ENCODE measurements at places on chromosomes 11 and 22.

DNA sequence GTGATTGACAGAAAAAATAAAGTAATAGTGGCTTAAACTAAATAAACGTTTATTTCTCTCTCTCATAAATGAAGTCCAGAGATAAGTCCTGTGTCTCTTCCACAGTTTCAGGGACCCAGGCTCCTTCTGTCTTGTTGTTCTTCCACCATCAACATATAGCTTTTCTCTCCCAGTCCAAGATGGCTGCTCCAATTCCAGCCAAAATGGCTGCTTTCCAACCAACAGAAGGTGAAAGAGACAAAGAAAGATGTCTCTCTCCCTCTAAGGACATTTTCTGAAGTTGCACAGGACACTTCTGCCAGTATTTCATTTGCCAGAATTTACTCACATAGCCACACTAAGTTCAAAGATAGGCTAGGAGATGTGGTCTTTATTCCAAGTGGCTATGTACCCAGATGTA lies 9.4 kb upstream of the PLEKHB1 start:
- DNase-seq = no peak

- DNase-seq = no peak
Measured at GRCh38 chr22:37176464-37177061, 11.5 kb downstream of the C1QTNF6 start.

DNA sequence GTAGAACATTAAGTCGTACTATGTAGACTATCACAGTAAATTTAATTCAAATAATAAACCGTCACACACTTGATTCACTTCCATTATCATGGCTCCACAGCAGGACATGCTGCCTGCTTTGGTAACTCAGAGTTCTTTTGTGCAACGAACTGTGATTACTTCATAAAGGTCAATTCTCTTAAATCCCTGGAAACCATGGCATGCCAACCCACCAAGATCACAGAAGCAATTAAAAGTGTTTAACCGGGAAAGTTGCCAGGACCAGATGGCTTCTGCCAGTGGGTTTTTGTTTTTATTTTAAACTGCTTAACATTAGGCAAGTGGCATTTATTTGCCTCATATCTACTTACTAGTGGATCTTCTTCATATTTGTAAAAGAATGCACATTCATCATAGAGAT lies 1162.1 kb downstream of the DLG2 start:
- no peak for DNase-seq

DNA sequence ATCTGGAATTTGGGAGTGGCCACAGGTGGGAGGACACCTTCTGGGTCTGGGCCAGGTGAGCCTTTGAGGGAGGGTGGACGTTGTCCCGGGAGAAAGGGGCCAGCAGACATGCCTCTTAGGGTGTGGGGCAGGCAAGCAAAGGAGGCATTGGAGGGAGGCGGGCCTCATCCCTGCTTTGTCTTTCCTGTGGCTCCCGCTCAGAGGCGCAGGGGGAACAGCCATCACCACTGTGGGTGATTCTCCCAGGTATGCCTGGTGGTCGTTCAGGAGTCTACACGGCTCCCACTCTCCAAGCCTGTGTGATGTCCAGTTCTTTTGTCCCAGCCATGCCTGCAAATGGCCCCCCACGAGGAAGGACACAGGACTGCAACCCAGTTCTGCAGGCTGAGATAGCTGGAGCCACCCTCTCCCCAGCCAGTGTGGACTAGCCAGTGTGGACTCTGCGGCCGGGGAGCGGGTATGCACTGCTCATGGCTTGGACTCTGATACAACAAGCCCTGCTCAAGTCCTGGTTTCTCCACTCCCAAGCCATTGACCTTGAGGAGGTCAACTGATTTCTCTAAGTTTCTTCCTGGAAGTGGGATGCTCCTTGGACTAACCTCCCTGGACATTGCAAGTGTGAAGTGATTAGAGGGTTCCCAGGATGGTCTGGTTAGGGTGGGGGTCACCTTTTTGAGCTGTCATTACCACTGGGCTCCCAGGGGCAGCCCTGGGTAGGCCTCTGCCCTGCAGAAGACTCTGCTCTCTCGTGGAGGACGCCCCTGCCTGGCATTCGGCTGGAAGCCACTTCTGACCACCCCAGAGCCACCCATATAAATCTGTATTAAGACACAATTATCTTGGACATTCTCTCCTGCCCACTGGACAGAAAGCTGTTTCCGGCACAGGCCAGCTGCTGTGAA lies 1151.2 kb downstream of the BRD1 start:
- DNase-seq = no peak

DNA sequence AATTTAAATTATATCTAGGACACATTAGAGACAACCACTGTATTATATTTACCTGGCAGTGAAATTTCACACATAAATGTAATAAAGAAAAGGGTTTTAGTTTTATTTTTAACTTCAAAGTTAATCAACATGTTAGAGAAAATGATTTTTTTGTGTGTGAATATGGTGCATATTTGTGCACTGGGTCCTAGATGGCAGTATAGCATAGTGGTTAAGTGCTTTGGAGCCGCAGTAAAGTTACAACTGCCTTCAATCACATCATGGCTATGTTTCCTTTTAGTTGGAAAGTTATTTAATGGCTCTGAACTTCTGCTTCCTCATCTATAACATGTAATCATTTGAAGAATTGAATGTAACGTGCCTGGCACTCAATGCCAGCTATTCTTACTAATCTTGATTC lies 108.9 kb upstream of the DDI1 start:
- no peak for DNase-seq

GRCh38 chr11:60915248-60915914 lies 1.4 kb downstream of the TMEM109 start:
- DNase-seq = peak; percentile 57

- no peak for DNase-seq
Measured at GRCh38 chr11:111846636-111847035, 24.7 kb downstream of the ALG9 start.

GRCh38 chr11:8056810-8057463 lies 24.1 kb upstream of the TUB start:
- DNase-seq = no peak

DNA sequence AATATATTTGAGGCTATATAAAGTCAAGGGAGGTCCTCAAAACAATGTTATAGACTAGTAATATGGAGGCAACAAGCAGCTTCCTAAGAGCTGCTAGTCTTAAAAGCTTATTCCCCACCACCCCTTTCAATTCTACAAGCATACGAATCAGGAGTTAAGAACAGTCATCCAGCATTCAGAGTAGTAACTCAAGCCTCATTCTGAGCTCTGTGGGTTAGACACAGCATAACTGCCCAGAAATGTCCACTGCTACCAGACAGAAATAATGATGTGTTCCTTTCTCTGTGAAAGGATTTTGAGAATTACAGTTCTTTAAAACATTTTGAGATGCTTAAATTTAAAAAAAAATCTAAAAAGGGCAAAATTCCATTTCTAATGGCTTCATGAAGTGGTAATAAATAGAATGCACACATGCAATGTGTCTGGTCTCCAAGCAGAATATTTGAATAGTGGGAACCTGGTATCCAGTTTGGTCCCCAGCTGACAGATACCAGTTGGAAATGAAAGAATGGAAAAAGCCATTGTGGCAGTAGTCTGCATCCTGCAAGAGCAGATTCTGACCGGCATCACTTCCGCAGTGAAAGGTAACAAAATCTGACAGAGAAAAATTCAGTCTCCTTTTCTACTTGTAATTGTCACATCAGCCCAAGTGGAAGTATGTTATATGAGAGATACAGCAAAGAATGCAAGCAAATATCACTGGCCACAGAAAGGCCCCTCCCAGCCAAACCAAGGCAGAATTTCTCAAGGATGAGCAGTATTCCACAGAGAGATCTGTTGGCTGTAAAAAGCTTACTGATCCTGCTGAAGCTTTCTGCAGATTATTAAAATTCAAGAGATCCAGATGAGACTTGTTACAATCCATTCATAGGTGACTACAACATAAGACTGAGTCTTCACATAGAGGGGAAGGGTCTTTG lies 310.8 kb upstream of the PITPNB start:
- DNase-seq = no peak

GRCh38 chr11:13772223-13773046 lies 104.0 kb downstream of the FAR1 start:
- DNase-seq = peak; percentile 27

DNA sequence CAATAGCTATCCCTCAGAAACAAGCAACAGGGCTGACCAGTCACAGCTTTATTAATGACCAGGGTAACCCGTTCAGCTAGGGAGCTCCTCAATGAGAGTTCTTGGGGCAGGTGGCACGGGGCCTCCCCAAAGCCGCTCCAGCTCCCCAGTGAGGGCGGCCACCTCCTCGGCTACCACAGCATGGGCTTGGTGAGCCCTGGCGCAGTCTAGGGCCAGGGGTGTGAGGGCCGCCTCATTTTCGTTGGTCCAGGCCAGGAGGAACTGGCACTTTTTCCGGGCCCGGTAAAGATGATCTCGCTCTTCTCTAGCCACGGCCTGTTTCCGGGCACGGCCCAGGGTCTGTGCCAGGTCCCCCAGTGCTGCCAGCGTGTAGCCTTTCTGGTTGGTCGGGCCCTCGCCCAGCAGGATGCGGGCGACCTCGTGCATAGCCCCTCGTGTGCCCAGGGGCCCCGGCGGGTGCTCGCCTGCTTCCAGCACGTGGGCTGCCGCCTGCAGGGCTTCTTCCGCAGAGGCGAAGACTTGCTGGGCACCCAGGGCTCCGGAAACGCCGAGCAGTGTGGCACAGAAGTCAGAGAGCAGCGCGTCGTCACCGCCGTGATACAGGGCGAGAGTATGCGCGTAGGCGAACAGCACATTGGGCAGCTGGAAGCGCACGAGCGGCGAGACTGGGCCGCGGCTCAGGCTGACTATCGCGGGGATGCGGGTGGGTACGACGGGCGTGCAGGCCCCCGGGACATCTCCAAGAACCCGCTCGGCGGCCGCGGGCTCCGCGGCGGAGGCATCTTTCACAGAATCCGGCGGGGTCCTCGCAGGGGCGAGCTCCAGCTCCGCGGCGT lies 913 bp downstream of the ZNHIT2 start:
- no peak for DNase-seq

DNA sequence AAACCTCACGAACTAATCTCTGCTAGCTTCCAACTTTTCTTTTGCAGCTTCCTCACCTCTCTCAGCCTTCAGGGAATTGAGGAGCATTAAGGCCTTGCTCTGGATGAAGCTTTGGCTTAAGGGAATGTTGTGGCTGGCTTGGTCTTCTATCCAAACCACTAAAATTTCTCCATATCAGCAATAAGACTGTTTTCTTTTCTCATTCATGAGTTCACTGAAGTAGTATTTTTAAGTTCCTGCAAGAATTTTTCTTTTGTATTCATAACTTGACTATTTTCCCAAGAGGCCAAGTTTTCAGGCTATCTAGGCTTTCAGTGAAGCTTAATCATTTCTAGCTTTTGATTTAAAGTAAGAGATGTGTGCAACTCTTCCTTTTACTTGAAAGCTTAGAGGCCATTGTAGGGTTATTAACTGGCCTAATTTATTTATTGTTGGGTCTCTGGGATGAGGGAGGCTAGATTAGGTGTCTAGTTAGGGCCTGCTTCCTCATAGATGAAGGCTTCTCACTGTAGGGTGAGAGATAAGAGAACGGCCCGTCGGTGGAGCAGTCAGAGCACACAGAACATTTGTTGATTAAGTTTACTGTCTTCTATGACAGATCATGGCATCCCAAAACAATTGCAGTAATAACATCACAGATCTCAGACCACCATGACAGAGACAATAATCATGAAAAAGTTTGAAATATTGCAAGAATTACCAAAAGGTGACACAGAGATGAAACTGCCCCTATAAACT lies 33.2 kb downstream of the CSF2RB start:
- DNase-seq = no peak

- DNase-seq = no peak
Measured at GRCh38 chr11:124754710-124755109, 2.7 kb upstream of the VSIG2 start.

DNA sequence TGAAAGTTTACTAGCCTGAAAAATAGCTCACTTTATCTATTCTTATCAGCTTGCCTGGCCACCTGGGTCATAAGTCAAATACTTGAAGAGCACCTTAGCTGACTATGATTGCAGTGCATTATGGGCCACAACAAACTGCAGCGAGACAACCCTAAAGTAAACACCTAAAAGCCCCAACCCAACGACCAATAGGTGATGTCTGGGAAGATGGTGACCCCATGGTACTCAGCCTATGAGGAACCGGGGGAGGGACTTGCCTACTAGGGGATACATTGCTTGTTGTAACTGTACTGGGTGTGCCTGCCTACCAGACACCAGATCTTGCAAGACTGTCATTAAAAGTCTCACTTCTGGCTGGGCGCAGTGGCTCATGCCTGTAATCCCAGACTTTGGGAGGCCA lies 35.6 kb upstream of the APOBEC3A start:
- no peak for DNase-seq

DNA sequence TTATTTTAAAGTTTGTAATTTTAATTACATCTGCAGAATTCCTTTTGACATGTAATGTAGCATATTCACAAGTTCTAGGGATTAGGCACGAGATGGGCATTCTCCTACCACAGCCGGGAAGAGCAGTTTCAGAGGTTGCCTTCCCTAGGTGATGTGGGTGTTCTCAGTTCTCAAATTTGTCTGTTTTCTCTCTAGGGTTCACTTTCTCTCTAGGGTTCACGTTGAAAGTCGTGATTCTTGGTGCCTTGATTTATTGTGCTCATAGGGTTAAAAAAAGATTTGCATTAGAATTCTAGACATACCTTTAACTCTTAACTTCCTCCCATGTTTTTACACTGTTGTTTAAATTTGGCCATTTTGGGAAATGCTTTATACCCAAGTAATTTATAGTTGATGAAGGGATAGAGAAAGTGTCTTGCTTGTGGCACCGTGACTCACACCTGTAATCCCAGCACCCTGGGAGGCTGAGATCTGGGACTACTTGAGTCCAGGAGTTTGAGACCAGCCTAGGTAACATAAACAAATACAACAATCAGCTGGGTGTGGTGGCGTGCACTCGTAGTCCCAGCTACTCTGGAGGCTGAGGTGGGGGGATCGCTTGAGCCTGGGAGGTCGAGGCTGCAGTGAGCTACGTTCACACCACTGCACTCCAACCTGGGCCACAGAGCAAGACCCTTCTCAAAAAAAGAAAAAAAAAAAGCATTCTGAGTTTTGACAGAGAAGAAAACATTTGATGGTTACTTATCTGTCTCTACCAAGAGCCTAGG lies 3.6 kb downstream of the MED15 start:
- DNase-seq = no peak

DNA sequence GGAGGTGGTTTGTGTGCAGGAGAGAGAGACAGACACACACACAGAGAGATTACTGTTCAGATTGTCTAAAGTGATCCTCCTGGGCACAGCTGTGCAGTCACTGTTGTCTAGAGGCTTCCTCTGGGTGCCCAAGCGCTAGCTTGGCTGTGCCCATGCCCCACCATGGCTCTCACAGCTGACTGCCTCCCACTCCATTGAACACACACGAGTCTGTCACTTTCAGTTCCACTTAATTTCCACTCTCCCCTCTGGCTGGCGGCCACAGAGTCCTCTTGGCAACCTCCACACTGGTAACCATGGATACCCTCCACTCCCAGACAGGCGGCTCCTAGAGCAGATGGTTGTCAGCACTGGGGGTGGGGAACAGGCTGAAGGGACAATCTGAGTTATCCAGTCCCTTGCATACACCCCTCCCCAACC lies 29.1 kb downstream of the MAP6 start:
- peak; percentile 40 for DNase-seq

- no peak for DNase-seq
Measured at GRCh38 chr11:86952221-86952875, 2.8 kb downstream of the FZD4 start.

GRCh38 chr11:44785856-44786607 lies 59.3 kb downstream of the TSPAN18 start:
- DNase-seq = no peak

All from nephron progenitor cell (in vitro differentiated cells).